ENCODE measurements at places on chromosomes 6 and 20. TPM values are rescaled to one million over a fixed set of nuclear protein-coding genes. Genes with fewer than 3 reads are reported as not detected.

TREM1 gene
- total RNA-seq = not detected

PAK5 gene
- total RNA-seq = not detected

RWDD1 gene
- total RNA-seq = 51.9 TPM

CPNE5 gene
- total RNA-seq = 9.3 TPM

DUSP15 gene
- not detected for total RNA-seq

SMLR1 gene
- total RNA-seq = not detected

BCAS1 gene
- total RNA-seq = not detected

MYT1 gene
- not detected for total RNA-seq

HLA-DPB1 gene
- total RNA-seq = 20.8 TPM
